ENCODE measurements at places on chromosomes 13 and 19.

GRCh38 chr19:12786141-12786870, 5.0 kb upstream of the JUNB start:
- no peak for DNase-seq

DNA sequence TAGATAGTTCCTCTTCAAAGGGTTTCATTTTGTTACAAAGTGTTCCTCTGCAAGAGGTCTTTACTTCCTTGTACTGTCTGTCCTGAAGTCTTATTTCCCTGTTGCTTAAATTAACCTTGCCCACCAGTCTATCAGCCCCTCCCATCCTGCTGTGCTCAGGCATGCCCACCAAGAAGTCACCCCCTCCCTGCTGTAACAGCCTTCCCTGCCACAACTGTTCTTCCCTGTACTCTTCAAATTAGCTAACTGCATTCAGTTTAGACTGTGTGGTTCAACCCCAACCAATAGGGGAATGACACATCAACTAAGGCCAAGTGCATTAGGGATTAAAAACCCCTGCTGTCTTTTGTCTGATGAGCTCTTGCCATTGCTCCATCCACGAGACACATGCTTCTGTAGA, 34.4 kb upstream of the ZNF562 start:
- DNase-seq = no peak

DNA sequence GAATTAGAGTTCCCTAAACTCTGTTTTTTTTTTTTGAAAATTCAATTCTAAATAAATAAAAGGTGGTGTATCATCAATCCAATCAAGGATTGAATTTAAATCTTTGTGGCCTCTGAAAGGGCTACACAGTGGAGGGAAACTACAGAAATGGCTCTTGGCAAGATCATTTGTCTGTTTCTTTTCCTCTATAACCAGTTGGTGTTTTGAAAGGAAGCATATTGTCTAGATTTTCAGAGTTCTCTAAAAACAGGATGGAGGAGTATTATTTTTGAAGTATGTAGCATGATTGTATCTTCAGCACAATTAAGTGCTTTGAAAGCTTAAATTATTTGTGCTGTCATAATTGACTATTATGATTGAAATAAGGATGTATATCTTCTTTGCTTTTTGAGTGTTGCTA, 29.8 kb downstream of the WASF3 start:
- no peak for DNase-seq

DNA sequence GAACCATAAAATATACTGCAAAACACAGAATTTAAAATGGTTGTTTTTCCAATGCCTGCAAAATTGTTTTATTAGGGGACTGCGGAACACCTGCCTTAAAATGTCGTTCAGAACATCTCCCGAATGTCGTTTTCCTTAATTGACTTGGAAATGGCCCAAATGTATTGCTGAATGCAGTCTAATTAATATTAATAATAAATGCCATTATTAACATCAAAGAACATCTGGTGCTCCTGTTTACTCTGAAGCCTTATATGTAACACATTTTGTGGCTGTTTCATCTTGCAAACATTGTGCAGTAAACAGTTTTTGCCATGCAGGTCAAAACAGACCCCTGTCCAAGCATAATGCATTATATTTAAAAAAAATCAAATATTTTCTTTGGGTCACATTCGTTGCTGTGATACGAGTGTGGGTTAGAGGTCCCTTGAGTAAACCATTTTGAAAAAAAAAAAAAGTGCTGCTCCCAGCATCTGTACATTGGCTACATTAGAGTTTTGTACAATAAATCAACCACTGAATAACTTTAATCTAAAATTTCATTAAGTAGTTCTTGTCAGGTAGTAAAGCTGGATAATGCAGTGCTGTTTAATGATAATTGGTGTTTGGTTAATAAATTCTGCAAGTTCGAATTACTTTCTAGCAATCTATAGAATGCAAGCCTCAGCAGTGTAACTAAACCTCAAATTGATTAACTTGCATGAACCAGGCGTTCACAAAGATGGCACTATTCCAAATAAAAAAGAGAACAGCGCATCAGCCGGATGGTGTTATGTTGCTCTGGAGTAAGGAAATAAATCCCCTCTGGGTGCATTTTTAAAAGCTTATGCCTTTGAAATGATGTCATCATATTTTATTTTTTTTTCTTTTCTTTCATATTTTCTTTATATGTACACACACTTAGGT, 140.2 kb downstream of the ZNF536 start:
- no peak for DNase-seq

GRCh38 chr13:33235078-33235477, 50.5 kb downstream of the STARD13 start:
- DNase-seq = no peak

GRCh38 chr13:25112695-25113255, 16.8 kb downstream of the PABPC3 start:
- no peak for DNase-seq

DNA sequence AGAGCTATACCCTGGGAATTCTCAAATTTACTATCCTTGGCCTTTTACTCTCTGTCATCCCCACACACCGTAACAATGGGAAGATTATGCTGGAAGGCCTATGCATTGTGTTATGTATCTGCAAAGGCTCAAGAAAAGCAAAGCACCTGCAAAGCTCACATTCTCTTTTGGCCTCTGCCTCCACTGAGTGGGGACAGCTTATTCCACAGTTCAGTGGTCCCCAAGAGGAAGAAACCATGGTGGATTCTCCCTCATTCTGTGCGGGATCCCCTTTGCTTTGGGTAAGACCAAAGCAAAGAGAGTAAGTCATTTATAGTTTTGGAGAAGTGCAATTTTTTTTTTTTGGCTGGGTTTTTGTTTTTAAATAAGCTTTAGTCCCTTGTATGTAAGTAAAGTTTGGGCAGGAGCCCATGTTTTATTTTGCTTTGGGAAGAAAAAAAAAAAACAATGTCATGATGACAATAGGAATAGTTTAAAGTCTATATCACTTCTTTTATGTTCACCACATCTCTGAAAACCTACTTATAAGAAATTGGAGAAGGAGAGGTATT, 530.6 kb downstream of the FGF9 start:
- DNase-seq = no peak

- no peak for DNase-seq
Observed at GRCh38 chr13:110126391-110126961, 180.5 kb downstream of the COL4A1 start.

DNA sequence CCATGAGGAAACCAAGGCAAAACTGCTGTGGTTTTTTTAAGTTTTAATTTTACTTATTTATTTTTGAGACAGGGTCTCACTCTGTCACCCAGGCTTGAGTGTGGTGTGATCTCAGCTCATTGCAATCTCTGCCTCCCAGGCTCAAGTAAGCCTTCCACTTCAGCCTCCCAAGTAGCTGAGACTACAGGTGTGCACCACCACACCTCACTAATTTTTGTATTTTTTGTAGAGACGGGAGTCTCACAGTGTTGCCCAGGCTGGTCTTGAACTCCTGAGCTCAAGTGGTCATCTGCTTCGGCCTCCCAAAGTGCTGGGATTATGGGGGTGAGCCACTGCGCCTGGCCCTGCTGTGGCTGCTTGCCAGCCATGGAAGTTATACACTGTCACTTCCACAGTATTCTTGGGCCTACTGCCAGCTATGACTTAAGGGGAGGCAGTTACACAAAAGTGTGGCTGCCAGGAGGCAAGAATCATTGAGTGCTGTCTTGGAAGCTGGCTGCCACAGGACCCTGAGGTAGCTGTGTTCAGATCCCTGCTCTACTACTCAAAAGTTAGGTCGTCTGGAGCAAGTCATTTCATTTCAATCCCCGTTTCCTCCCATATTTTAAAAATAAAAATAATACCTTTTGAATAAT, 12.7 kb downstream of the FARP1 start:
- no peak for DNase-seq

DNA sequence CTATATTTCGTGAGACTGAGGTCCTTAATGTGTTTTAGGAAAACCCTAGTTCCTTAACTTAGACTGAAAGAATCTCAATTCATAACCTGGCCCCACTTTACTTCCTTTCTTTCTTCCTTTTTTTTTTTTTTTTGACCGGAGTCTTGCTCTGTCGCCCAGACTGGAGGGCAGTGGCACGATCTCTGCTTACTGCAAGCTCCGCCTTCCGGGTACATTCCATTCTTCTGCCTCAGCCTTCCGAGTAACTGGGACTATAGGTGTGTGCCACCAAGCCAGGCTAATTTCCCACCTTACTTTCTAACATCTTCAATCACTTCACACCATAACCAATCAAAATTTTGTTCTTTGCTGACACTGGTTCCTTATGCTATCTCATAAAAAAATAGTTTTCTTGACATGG, 2097.0 kb downstream of the PCDH9 start:
- DNase-seq = no peak

DNA sequence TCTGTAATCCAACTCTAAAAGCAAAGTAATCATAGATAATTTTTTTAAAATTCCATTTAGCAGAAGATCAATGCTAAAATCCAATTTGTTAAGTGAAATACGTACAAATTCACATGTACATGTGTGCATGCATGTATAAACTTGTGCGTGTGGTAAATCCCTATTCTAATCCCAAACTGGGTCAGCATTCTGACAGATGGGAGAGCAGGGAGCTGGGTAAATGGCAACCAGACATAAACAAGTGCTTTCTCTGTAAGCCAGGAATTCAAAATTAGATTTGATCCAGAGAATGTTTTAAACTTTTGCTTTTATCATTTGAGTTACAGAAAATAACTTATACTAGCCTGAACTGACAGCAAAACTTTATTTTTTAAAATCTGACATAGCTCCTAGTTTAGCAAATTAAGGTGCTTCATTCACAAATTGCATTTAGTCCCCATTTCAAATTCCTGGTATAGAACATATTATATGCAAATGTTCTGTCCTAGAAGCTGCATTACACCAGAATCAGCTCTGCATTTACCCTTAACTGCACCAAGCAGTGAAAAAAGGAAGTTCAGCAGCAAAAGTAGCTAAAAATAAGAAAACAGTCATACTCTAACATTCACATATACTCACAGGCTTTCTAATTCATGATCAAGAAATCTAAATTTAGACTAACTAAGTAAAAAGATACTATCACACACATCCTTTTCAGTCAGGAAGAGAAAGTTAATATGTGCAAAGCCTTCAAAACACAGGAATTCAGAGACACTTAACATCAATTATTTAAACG, 32.6 kb downstream of the UBL3 start:
- no peak for DNase-seq

DNA sequence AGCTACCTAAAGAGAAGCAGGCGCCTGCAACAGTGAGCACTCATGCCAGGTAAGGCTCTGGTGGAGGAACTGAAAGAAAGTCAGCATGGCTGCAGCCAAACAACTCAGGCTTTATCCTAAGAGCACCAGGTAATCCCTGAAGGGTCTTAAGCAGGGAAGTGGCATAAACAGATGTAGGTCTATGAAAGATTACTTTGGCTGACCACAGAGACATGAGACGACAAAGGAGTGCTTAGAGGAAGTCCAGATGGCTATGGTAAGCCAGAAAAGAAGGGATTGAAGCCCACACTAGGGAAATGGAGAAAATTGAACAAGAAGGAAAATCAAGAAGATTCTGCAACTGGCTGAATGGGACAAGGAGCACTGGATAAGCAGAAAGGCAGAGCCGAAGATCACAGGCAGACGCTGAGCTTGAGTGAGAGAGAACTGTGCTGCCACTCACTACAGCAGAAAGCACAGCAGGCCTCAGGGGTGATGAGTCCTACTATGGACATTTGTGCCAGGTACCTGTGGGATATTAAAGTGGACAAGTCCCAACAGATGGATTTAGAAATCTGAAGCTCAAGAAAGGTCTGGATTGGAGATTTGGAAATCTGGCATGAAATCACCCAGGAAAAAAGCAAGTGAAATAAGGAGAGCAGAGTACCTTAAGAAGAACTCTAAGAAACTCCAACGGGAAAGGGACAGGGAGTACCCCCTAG, 4.2 kb downstream of the RCBTB1 start:
- DNase-seq = no peak

DNA sequence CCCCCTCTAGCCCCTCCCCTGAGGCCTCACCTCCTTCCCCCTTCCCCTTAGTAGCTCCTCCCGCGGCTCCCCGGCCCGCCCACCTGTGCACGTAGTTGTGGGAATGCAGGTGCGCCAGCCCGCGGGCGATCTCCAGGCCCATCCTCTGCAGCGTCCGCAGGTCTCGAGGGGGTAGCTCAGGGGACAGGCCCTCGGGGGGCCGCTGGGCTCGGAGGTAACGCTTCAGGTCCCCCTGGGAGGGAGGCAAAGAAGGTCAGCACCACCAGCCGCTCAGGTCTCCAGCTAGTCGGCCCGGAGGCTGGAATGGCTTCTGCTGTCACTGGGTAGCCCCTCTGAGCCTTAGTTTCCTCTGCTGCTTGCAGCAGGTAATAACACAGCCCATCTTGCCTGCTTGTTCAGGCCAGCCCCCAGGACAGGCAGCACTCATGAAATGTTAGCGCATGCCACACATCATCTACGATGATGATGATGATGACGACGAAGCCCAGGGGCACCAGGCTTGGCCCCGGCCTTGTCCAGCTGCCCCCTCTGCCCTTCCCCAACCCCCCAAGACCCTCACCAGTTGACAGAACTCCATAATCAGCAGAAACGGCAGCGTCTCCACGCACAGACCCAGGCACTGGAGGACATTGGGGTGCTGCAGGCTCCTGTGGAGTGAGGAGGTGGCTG, 9.2 kb downstream of the LMTK3 start:
- no peak for DNase-seq

GRCh38 chr13:45943965-45944364, 92.4 kb upstream of the SIAH3 start:
- DNase-seq = no peak

- DNase-seq = no peak
Observed at GRCh38 chr19:38283271-38283670, 18.9 kb downstream of the SPINT2 start.

DNA sequence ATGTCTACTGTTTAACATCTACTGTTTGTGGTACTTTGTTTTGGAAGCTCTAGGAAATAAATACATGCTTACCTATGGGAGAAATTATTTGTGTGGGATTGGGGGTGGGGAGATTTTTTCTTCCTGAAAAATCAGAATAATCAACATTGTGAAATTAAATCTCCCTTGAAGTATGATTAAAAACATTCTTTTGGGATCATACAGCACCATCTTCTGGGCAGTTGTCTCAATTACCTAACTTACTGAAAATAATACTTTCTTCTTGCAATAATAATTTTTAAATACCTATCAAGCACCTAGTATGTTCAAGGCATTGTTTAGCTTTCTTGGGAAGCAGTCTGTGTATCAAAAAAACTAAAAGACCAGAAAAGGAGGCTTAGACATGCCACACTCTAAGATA, 576.5 kb upstream of the ARGLU1 start:
- no peak for DNase-seq

GRCh38 chr13:112143046-112143752, 76.2 kb downstream of the SOX1 start:
- no peak for DNase-seq

GRCh38 chr19:12899891-12900518, 9.0 kb downstream of the GCDH start:
- DNase-seq = no peak

DNA sequence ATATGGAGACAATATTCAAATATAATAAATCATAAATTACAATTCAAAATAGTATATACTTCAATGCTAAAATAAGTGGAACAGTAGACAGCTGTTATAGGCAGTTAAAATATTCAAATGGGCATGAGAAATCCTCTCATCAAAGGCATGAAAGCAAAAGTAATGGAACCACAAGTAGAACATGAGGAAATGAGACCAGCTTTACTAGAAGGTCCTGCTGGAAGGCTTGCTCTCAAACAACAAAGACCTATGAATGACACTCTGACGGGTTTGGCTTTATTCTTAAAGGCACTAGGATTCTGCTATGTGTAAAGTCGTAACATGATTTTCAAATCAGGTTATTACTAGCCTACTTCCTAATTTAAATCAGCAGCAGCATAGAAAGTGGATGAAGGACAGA, 148.1 kb downstream of the VWA8 start:
- DNase-seq = no peak

GRCh38 chr19:53019684-53020083, 6.0 kb downstream of the ERVV-1 start:
- no peak for DNase-seq

- no peak for DNase-seq
Observed at GRCh38 chr19:53517114-53517741, 20.7 kb upstream of the ZNF331 start.

All from activated T-cell treated with anti-CD3 and anti-CD28 coated beads, Interleukin-2, amount 50 U/mL, for 24 hours (primary cell).